ENCODE measurements at places on chromosomes 6 and 20.

DNA sequence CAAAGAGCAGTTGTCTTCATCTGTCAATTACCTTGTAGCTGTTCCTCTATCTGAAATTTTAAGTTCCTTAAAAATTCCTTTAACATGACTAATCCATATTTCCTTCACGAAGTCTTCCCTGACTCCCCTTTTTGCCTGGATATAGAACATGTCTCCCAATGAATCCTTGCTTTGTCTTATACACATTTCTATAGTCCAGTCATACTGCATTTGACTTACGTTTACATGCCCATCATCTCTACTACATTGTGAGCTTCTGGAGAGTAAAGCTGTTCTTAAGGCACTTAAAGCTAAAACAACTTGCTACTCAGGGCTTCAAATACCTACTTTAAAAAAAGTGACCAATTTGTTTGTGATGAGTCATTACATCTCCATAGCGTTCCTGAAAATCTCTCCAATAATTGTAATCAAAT is 4.9 kb downstream of the REV3L start:
- DNase-seq = no peak

- DNase-seq = no peak
These were observed 10.6 kb upstream of the WFDC8 start for GRCh38 chr20:45589725-45590124.

GRCh38 chr6:107271208-107271790 is 156.0 kb upstream of the BEND3 start:
- DNase-seq = no peak

DNA sequence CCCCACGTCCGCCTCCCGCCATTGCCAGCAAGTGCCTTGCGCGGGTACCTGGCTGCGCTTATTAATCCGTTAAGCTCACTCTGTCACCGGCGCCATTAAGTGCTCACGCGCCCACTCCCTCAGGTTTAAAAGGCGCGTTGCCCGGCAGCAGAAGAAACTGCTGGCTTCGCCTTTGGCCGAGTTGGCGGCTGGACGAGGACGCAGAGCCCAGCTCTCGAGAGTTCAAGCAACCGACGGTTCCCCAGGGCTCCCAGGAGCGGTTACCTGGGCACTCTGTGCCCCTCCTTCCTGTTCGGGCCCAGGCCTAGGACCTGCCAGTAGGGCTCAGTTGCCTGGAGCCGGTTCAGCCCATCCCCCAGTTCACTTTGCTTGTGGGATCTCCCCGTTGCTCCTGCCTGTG is at the start of gene GGTLC1:
Gene GGTLC1 (minus strand): TSS at position 219 of the 400 bp plus-strand sequence. CDS start 2,168 bp downstream, outside the sequence.
- no peak for DNase-seq

DNA sequence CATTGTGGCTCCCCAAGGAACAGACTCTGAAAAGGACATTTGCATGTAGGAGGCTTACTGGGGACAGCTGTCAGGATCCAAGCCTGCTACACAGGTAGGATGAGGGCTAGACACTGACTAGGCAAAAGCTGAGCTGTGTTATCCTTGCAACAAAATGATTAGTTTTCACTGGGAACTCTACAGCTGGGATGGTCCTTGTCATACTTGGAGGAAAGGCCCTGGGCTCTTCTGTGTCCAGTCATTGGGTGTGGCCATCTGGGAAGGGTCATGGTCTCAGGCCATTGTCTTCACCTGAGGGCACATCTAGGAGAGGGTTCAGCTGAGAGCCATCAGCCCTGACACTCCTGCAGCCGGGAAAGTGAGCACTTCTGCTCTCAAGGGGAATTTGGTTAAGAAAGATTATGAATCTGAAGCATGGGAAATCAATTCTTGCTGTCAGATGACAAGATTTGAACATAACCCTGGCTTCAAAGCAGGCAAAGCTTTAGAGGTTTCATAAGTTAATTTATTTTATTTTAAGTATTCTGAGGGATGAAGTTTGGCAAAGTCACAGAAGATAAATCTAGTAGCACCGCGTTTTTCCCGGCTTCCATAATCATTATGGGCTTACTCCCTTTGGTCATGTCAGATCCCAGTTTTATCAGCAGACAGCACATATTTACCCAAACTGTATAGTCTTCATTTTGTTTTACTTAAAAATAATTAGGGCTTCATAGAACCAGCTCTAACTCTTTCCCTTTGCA is 78.4 kb upstream of the SLC22A23 start:
- no peak for DNase-seq
